Esophagus squamous epithelium (tissue), 5 donors: ENCODE measurements at places on chromosomes 1 and 21. TPM values are rescaled to one million over a fixed set of nuclear protein-coding genes. Genes with fewer than 3 reads are reported as not detected.

DNA sequence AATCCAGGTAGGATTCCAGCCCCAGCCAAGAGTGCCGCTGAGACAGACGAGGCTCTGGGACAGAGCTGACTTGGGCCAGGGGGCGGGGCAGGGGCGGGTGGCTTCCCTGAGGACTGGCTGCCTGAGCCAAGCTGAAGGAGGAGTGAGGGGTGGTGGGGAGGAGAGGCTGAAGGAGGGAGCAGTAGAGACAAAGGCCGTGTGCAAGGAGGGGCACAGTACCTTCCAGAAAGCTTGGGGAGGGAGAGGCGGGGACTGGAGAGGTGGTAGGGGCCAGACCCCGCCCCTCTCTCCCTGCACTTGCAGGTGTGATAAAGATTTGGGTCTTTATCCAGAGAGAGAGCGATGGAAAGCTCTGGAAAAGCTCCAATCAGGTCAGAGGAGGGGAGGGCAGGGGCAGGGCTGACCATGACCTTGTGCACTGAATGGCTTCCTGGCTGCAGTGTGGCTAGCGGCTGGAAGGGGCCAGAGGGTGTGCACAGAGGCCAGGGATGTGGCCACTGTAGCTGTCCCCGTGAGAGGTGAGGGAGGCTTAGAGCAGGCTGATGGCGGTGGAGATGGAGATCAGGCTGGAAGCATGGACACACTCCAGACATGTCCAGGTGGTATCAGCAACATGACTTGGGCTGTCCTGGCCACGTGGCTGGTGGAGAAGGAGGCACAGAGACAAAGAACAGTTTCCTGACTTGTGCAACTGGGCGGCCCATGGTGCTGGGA is 6.7 kb upstream of the EPHA8 start:
- H3K4me1 ChIP-seq, result peaks cover 9% of the 10 kb centered on the region
- H3K4me3 ChIP-seq, result no peak overlapping the region
- H3K36me3 ChIP-seq, result no peaks in the 10 kb centered on the region

DNA sequence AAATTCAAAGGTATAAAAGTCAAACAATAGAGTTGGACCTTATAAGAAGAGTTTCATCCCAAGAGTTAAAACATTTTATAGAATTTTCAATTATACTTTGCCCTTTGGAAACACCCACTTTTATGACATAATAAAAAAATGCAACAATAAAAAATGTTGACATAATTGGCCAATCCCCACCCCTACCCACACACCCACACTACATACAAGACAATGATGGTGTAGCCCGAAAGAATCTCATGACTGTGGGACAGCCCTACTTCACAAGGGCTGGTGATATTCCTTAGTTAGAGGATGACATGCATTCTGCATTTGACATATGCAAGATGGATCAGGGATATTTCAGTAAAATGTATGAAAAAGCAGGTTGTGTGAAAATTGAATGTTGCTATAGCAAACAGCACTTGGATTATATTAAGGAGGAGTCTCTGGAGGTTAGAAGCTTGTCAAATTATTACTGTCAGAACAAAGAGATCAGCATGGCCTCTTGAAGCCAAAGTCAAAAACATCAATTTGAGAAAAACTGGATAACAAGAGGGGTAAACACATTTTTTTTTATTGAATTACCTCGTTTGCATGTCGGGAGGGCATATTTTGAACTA is 133.0 kb upstream of the SAMSN1 start:
- no peak overlapping the region for H3K27ac ChIP-seq
- no peaks in the 10 kb centered on the region for H3K4me1 ChIP-seq
- no peaks in the 10 kb centered on the region for H3K36me3 ChIP-seq
- DNase-seq, result no peak
- H3K4me3 ChIP-seq, result no peak overlapping the region
- H3K27me3 ChIP-seq, result no peaks in the 10 kb centered on the region

GRCh38 chr1:181488866-181489265 is 5.5 kb downstream of the CACNA1E start:
- H3K4me1 ChIP-seq, result no peaks in the 10 kb centered on the region
- H3K4me3 ChIP-seq, result no peak overlapping the region
- peaks cover 86% of the 10 kb centered on the region for H3K27me3 ChIP-seq
- no peaks in the 10 kb centered on the region for H3K36me3 ChIP-seq
- H3K27ac ChIP-seq, result no peak overlapping the region

- H3K27ac ChIP-seq, result no peak overlapping the region
- no peak for DNase-seq
- peaks cover 23% of the 10 kb centered on the region for H3K36me3 ChIP-seq
- no peaks in the 10 kb centered on the region for H3K27me3 ChIP-seq
These were observed 18.5 kb downstream of the SLC35A3 start for GRCh38 chr1:99988210-99988765.

DNA sequence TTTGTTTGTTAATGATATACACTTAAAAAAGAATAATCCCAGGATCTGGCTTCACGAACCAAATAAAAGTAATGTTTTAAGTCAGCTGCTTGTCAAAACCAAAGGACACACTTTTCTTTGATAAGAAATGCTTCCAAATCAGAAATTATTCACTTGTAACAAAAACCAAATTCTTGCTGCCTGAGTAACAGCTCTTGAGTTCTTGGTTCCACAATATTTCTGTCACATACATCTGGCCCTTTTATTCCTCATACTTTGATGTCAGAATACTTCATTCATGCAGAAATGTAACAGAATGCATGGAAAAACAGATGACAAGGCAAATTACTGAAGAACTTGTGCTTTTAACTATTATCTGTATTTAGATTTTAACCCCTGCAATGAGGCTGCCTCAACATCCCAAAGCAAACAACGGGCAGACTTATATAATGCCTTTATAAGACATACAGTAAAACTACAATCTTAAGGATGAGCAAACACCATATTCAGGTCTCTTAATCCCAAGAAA is 1.5 kb downstream of the VAMP4 start:
- no peaks in the 10 kb centered on the region for H3K27me3 ChIP-seq
- no peak overlapping the region for H3K4me3 ChIP-seq
- H3K36me3 ChIP-seq, result peaks cover 30% of the 10 kb centered on the region
- H3K27ac ChIP-seq, result no peak overlapping the region
- peaks cover 15% of the 10 kb centered on the region for H3K4me1 ChIP-seq

- no peak for DNase-seq
- no peaks in the 10 kb centered on the region for H3K27me3 ChIP-seq
- H3K27ac ChIP-seq, result no peak overlapping the region
- H3K36me3 ChIP-seq, result no peaks in the 10 kb centered on the region
- no peak overlapping the region for H3K4me3 ChIP-seq
- H3K4me1 ChIP-seq, result no peaks in the 10 kb centered on the region
These were observed 264.5 kb downstream of the MRPL39 start for GRCh38 chr21:25342816-25343215.

DNA sequence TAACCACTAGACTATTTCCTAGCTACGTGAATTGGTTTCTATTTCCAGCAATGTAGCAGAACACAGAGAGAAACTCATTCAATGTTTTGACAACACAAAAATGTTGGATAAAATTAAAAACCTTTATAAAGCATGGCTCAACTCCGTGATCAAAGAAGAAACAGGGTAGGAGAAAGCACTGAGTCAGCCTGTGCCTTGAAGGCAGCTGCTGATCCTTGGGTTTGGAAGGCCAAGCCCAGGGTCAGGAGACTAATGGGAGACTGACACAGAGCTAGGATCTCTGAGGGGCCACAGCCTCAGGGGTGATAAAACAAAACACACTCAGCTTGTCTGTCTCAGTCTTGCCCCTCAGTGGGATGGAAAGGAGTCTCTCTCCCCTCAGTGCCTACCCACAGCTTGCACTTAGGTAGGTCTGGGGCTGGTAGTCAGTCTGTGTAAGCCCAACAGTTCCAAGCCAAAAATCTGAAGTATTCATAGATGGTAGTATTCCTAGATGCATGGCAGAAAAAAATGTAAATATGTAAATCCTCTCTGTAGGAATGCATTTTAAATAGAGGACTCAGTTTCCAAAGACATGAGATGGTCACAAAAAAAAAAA is 53.3 kb downstream of the B3GALNT2 start:
- H3K27ac ChIP-seq, result no peak overlapping the region
- no peak overlapping the region for H3K4me3 ChIP-seq
- H3K36me3 ChIP-seq, result no peaks in the 10 kb centered on the region
- DNase-seq, result no peak
- H3K4me1 ChIP-seq, result no peaks in the 10 kb centered on the region
- H3K27me3 ChIP-seq, result no peaks in the 10 kb centered on the region

DNA sequence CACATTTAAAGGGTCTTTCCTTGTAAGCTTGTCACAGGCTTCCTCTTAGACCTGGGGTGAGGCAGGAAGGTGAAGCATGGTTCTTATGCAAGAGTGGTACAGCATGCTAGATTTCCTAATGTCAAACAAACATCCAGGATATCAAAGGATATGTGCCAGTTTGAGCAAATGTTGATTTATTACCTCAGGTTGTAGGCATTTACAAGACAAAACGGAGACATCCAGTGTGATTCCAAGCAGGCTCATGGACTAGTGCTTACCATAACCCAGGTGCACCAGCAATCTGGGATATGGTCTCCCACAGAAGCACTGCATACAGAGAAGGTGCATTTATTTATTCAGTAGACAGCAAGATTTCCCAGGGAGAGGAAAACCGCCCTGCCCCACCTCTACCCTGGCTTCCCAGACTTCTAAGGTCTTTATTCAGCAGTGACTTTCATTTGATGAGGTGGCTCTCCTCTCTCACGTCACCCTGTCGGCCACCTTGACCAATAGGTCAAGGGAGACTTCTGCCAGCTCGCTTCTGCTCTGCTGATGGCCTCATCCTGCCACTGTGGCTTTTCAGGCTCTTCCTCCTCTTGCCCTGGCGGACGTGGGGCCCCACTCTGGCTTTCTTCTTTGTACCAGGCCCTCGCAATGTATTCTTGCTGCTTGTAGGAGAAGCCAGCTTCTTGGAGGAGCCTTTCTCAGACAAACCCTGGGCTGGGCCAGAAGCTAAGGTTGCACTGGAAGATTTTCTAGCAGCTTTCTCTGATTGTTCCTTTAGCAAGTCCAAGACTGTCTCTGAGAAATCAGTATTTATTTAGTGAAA is 25.6 kb downstream of the HHIPL2 start:
- no peak for DNase-seq
- H3K27ac ChIP-seq, result no peak overlapping the region
- no peaks in the 10 kb centered on the region for H3K4me1 ChIP-seq
- no peaks in the 10 kb centered on the region for H3K27me3 ChIP-seq
- H3K4me3 ChIP-seq, result no peak overlapping the region

DNA sequence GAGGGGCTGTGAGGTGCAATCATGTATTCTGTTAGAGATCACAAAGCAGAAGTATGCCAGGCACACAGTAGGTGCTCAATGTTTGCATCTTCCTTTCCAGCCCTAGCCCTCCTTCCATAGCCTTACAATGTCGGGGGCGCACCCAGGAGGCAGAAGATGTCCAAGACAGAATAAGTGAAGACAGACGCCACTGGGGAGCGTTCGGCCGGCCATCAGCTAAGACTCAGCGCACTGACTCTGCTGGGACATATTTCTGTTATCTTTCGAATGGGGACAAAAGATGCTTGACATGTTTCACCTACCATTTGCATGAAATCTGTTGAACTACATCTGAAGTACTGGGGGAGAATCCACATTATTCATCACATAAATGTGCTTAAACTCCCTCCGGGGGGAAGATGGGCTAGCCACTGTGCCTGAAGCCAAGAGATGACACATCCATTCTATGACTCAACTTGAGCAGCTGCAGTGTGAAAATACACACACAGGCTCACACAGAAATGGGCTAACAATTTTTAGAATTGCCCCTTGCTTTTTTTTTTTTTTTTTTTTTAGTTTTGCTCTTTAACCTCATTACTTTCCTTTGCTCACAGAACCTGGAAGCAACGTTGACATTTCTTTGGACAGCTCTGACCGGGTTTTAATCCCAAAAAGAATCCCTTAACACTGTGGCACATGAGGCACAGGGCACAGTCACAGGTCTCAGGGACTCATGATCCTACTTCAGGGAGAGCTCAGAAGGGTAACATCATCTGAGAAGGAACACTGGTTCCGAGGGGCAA is 7.9 kb downstream of the TIAM1 start:
- no peaks in the 10 kb centered on the region for H3K27me3 ChIP-seq
- peaks cover 6% of the 10 kb centered on the region for H3K4me1 ChIP-seq
- no peak for DNase-seq
- H3K36me3 ChIP-seq, result no peaks in the 10 kb centered on the region
- no peak overlapping the region for H3K4me3 ChIP-seq

GRCh38 chr1:188782220-188782841 is 1695.3 kb downstream of the BRINP3 start:
- H3K36me3 ChIP-seq, result no peaks in the 10 kb centered on the region
- H3K4me1 ChIP-seq, result no peaks in the 10 kb centered on the region
- no peaks in the 10 kb centered on the region for H3K27me3 ChIP-seq
- H3K27ac ChIP-seq, result no peak overlapping the region

DNA sequence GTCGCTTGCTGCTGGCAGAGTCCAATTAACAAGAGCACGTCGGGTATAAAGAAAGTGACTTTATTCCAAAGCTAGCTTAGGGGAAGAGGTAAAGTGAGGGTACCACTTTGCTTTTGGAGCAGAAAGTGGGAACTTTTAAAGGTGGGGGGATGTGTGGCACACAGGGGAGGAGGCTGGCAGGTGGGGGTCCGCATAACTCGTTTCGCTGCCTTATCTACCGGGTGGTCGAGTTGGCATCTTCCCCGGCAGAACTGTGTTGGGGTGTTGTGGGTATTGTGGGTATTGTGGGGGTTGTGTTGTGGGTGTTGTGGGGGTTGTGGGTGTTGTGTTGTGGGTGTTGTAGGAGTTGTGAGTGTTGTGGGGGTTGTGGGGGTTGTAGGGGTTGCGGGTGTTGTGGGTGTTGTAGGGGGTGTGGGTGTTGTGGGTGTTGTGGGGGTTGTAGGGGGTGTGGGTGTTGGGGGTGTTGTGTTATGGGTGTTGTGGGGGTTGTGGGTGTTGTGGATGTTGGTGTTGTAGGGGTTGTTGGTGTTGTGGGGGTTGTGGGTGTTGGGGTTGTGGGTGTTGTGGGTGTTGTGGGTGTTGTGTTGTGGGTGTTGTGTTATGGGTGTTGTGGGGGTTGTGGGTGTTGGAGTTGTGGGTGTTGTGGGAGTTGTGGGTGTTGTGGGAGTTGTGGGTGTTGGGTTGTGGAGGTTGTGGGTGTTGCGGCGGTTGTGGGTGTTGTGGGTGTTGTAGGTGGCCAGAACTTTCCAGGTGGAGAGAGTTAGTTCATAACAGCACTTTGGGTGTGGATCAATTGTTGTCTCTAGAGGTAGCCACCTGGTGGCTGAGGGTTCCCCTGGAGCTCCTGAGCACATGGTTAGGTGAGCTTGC is 52.7 kb downstream of the AGPAT3 start:
- DNase-seq, result no peak
- no peaks in the 10 kb centered on the region for H3K4me1 ChIP-seq
- H3K27ac ChIP-seq, result no peak overlapping the region

GRCh38 chr1:196142111-196142640 is 466.1 kb downstream of the KCNT2 start:
- no peak overlapping the region for H3K4me3 ChIP-seq
- H3K36me3 ChIP-seq, result no peaks in the 10 kb centered on the region
- no peak for DNase-seq

- H3K27me3 ChIP-seq, result no peaks in the 10 kb centered on the region
- no peak overlapping the region for H3K4me3 ChIP-seq
- H3K27ac ChIP-seq, result no peak overlapping the region
- no peak for DNase-seq
These were observed 20.0 kb upstream of the TSNAX start for GRCh38 chr1:231508497-231508896.

The PCBP3 gene
- total RNA-seq, result 5.3 TPM

The RIPK4 gene
- 57.0 TPM for total RNA-seq

The ABCA4 gene
- 0.57 TPM for total RNA-seq

The TARBP1 gene
- total RNA-seq, result 39.2 TPM

The TNFRSF14 gene
- 15.3 TPM for total RNA-seq

The POGK gene
- total RNA-seq, result 23.2 TPM

The NADK gene
- total RNA-seq, result 57.6 TPM
